ENCODE measurements at places on chromosomes 4 and X.

DNA sequence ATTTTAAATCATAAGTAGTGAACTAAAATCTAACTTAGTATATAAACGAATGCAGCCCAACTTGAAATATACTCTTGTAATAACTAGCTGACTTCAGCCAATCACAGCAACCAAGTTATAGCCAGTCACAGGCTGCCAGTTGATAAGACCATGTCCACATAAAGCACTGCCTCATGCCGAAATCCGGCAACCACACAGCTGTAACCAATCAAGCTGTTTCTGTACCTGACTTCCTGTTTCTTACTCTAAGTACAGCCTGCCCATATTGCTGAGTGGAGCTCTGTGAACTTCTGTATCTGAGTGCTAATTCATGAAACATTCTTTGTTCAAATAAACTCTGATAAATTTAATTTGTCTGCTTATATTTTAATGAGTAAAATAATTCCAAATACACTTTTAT is 805.3 kb upstream of the EPHA5 start:
- no peaks in the 10 kb centered on the region for H3K4me1 ChIP-seq
- no peaks in the 10 kb centered on the region for H3K27me3 ChIP-seq
- H3K36me3 ChIP-seq = no peaks in the 10 kb centered on the region
- no peak overlapping the region for H3K4me3 ChIP-seq

- H3K27me3 ChIP-seq = no peaks in the 10 kb centered on the region
- DNase-seq = no peak
- H3K4me1 ChIP-seq = no peaks in the 10 kb centered on the region
- no peak overlapping the region for H3K27ac ChIP-seq
Observed at GRCh38 chr4:178693816-178694215, 1251.6 kb upstream of the AGA start.

GRCh38 chr4:74499986-74500781 is 55.2 kb downstream of the AREG start:
- no peaks in the 10 kb centered on the region for H3K36me3 ChIP-seq
- H3K27ac ChIP-seq = no peak overlapping the region
- H3K4me3 ChIP-seq = no peak overlapping the region
- H3K4me1 ChIP-seq = no peaks in the 10 kb centered on the region
- H3K27me3 ChIP-seq = peaks cover 37% of the 10 kb centered on the region
- no peak for DNase-seq

- H3K4me3 ChIP-seq = no peak overlapping the region
- DNase-seq = no peak
- H3K36me3 ChIP-seq = no peaks in the 10 kb centered on the region
- H3K4me1 ChIP-seq = peaks cover 4% of the 10 kb centered on the region
- H3K27me3 ChIP-seq = no peaks in the 10 kb centered on the region
- no peak overlapping the region for H3K27ac ChIP-seq
Observed at GRCh38 chr4:68404153-68404552, 43.1 kb upstream of the TMPRSS11E start.

DNA sequence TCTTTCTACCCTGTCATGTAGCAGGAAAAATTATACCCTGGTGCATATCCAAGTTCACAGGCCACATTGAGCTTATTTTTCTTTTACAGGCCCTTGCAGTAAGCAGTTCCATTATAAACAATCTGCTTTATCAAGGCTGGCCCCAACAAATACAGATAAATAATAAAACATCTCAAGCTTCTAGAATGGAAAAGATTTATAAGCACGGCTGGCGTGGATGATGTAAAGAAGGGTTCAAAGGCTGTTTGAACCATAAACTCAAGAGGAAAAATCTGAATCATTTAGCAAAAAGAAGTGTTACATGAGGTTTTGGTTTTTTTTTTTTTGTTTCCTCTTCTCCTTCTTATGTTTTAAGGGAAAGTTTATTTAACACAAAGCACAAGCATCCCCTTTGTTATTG is 109.7 kb downstream of the UNC5C start:
- DNase-seq = no peak
- H3K36me3 ChIP-seq = no peaks in the 10 kb centered on the region
- no peak overlapping the region for H3K4me3 ChIP-seq
- peaks cover 5% of the 10 kb centered on the region for H3K27me3 ChIP-seq

- no peaks in the 10 kb centered on the region for H3K4me1 ChIP-seq
- H3K36me3 ChIP-seq = no peaks in the 10 kb centered on the region
- H3K4me3 ChIP-seq = no peak overlapping the region
- peak; percentile 9 for DNase-seq
- no peak overlapping the region for H3K27ac ChIP-seq
- H3K27me3 ChIP-seq = no peaks in the 10 kb centered on the region
Observed at GRCh38 chrX:115650916-115651315, 89.9 kb downstream of the PLS3 start.

DNA sequence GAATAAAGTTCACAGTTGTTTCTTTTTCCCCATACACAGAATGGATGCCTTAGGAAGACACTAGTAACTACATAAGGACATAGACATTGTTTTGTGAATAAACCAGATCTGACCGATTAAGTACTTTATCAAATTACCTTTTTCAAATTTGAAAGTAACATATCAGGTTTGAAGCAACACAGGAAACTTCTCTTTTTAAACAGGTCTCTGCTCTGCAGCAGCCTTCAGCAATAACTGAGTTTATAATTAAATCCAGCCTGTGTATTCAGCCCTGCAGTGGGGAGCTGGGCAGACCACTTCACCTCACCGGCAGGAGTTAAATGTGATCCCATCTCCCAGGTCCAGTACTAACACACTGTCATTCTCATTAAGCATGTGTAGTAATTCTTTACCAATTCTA is 68.3 kb upstream of the ATOH1 start:
- no peaks in the 10 kb centered on the region for H3K4me1 ChIP-seq
- no peaks in the 10 kb centered on the region for H3K36me3 ChIP-seq
- H3K27ac ChIP-seq = no peak overlapping the region
- no peaks in the 10 kb centered on the region for H3K27me3 ChIP-seq
- DNase-seq = no peak

DNA sequence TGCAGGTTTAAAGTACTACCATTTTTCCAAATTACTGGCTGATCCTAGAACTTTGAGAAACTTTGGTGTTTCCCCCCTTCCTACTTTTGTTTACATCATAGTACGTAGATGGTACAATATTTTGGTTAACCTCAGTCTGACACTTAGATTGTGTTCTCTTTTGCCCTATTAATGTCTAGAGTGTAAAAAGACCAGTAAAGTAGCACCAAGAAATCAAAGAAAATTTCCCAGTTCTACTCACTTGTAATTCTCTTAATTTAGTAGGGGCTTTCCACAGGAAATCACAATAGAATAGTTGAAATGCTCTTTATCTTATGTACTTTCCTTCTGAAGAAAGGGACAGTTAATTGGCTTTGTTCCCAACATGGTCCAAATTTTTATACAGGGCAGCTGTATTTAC is 51.6 kb downstream of the NFKB1 start:
- peaks cover 7% of the 10 kb centered on the region for H3K36me3 ChIP-seq
- H3K27me3 ChIP-seq = no peaks in the 10 kb centered on the region
- DNase-seq = no peak
- peak overlapping the region; percentile 67 for H3K27ac ChIP-seq
- peaks cover 55% of the 10 kb centered on the region for H3K4me1 ChIP-seq

- no peaks in the 10 kb centered on the region for H3K27me3 ChIP-seq
- peaks cover 83% of the 10 kb centered on the region for H3K4me1 ChIP-seq
- H3K27ac ChIP-seq = no peak overlapping the region
- peaks cover 4% of the 10 kb centered on the region for H3K36me3 ChIP-seq
- DNase-seq = no peak
Observed at GRCh38 chrX:13700380-13700779, 11.5 kb downstream of the RAB9A start.

GRCh38 chr4:8586671-8587468 is 5.7 kb upstream of the CPZ start:
- no peak overlapping the region for H3K4me3 ChIP-seq
- no peaks in the 10 kb centered on the region for H3K4me1 ChIP-seq
- no peak for DNase-seq
- no peaks in the 10 kb centered on the region for H3K36me3 ChIP-seq

DNA sequence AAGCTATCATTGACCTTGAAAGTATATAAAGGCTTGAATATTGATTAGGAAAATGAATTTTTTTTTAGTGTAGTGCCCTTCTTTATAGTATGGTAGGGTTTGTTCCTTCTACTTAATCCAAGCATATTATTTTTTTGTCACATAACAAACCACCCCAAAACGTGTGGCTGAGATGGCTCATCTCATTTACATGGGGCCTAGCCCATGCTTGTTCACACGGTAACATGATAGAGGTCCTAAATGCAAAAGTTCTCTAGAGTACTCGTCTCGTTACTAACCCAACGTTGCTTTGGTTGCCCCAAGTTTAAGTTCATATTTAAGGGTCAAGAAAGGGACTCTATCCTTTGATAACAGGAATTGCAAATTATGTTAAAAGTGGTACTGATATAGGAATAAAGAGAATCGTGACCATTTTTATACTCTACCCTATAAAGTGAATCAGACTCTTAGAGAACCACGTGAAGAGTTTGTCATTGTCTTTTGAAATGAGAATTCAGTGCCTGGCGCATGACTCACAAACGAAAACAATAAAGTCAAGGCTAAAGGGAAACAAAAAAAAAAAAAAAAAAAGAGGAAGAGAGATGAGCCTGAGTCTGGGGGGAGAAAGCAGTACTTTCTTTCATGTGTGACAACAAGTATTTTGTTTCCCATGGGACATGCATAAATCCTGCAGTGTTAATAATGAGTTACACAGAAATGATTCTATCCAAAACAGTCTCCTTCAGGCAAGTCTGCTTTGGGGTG is 402.8 kb upstream of the NWD2 start:
- DNase-seq = no peak
- no peaks in the 10 kb centered on the region for H3K27me3 ChIP-seq

GRCh38 chrX:47030339-47030738 is 47.9 kb upstream of the RGN start:
- DNase-seq = no peak
- no peaks in the 10 kb centered on the region for H3K4me1 ChIP-seq
- H3K4me3 ChIP-seq = no peak overlapping the region
- H3K27me3 ChIP-seq = peaks cover 2% of the 10 kb centered on the region
- no peaks in the 10 kb centered on the region for H3K36me3 ChIP-seq

DNA sequence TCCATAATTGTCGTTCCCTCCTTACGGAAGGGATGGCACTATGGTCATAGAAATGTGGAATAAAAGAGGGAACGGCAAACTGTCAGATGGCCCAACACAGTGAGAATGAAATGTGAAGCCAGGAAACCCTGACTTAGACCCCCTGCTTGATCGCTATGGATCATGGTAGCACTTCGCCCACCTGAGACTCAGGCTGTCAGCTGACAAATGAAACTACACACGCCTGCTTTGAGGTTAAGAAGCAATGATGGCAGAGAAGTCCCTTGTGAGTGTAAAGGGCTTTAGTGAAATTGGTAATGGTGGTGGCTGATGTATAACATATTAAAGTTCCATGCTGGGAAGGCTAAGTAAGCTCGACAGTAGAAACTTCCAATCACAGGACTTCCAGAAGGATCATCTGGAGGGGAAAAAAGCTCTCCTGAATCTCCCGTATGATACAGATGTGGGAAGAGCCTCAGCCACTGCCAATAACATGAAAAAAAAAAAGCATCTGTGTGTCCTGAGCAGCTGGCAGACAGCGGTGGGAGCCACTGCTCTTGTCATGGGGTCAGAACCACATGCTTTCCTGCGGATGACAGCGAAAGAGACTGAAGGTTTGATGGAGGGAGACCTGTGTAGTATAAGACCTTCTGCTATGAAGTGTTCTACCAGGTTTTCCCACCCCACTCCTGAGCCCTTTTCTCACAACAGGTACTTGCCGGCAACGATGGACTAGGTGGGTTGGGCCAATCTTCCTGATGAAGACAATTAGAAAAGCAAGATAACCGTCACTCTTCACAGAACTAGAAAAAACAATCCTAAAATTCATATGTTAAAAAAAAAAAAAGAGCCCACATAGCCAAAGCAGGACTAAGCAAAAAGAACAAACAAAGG is 107.6 kb downstream of the AFAP1 start:
- H3K36me3 ChIP-seq = peaks cover 17% of the 10 kb centered on the region
- DNase-seq = no peak
- H3K4me1 ChIP-seq = peaks cover 37% of the 10 kb centered on the region
- no peaks in the 10 kb centered on the region for H3K27me3 ChIP-seq
- no peak overlapping the region for H3K27ac ChIP-seq

GRCh38 chrX:57596109-57596508 is 4.3 kb downstream of the ZXDB start:
- H3K4me3 ChIP-seq = peak overlapping the region; percentile 41
- H3K36me3 ChIP-seq = peaks cover 29% of the 10 kb centered on the region
- no peaks in the 10 kb centered on the region for H3K27me3 ChIP-seq
- H3K4me1 ChIP-seq = peaks cover 7% of the 10 kb centered on the region

- H3K4me1 ChIP-seq = peaks cover 14% of the 10 kb centered on the region
- DNase-seq = no peak
- no peak overlapping the region for H3K4me3 ChIP-seq
- no peaks in the 10 kb centered on the region for H3K36me3 ChIP-seq
Observed at GRCh38 chr4:85725721-85726170, 250.8 kb downstream of the ARHGAP24 start.

- H3K4me1 ChIP-seq = peaks cover 2% of the 10 kb centered on the region
- H3K27me3 ChIP-seq = no peaks in the 10 kb centered on the region
- DNase-seq = no peak
- H3K27ac ChIP-seq = no peak overlapping the region
Observed at GRCh38 chr4:136651278-136651667, 881.0 kb downstream of the PCDH18 start.

DNA sequence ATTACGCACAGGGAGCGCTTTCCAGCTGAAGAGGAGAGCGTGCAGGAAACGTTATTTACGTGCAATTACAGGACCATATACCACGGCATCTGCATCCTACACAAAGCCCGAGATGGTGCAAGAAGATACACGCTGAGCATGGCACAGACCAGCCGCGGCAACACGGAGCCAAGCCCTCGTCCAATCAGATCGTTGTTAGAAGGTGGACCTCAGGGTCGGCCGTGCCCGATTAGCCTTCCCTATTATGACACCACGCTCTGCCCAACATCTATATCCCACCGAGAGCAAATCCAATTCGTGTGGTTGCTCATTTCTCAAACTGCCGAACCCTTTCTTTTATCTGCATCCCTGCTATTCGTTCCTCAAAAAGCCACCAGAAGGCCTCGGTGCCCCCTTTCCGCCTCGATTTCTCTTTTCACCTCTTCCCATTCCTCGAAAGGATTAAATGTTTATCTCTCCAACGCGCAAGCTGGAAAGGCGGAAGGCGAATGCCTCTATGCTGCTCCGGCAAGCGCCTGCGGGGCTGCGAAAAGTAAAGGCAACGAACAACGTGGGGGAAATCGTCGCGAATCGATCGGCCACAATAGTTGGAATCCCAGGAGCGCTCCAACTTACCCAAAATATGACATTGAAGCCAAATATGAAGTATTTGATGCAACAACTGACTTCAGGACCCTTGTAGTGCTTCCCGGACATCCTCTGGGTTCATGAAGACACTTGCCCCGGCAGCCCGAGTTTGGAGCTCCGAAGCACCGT is 702 bp downstream of the TSPAN5 start:
- H3K36me3 ChIP-seq = no peaks in the 10 kb centered on the region
- DNase-seq = no peak
- H3K27ac ChIP-seq = peak overlapping the region; percentile 63
- no peaks in the 10 kb centered on the region for H3K27me3 ChIP-seq
- peak overlapping the region; percentile 89 for H3K4me3 ChIP-seq
